Progenitor cell of endocrine pancreas (in vitro differentiated cells): ENCODE measurements at places on chromosomes 1 and 21. TPM values are rescaled to one million over a fixed set of nuclear protein-coding genes. Genes with fewer than 3 reads are reported as not detected.

- no peaks in the 10 kb centered on the region for H3K27me3 ChIP-seq
- no peak overlapping the region for H3K27ac ChIP-seq
- no peak overlapping the region for H3K4me3 ChIP-seq
- H3K4me1 ChIP-seq: peaks cover 1% of the 10 kb centered on the region
Observed at GRCh38 chr21:33849834-33850233, 65.8 kb downstream of the ATP5PO start.

- peaks cover 56% of the 10 kb centered on the region for H3K27me3 ChIP-seq
- no peak overlapping the region for H3K4me3 ChIP-seq
- peaks cover 13% of the 10 kb centered on the region for H3K4me1 ChIP-seq
Observed at GRCh38 chr1:5481889-5482288, 510.3 kb downstream of the NPHP4 start.

DNA sequence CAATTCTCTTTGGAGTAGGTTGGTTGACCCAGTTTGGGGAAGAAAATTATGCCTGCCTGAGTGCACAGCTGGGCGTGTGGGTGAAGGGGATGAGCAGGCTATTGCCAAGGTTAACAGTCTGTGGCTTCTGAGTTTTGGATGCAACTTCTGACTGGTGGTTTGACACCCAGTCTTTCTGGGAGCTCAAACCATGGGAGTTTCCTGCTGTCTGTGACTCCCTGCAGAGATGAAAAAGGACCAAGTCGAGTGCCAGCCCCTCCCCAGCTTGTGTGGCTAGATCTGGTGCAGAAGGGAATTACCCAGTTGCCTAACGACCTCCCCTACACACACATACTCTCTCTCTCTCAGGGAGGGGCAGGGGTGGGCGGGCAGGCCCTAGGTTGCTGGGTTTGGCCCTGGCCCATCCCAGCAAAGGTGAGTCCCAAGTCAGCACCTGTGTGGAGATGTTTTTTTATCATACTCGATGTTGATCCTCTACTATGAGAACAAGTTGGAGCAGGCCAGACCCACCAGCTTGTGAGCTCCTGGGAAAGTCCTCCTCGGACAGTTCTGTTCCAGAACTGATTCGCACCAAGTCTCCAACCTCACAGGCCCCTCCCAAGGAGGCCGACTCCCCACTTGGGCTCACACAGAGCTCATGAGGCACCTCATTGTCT is 28.2 kb downstream of the PKP1 start:
- peaks cover 5% of the 10 kb centered on the region for H3K4me1 ChIP-seq
- no peaks in the 10 kb centered on the region for H3K36me3 ChIP-seq
- H3K4me3 ChIP-seq: no peak overlapping the region
- H3K27me3 ChIP-seq: peaks cover 29% of the 10 kb centered on the region
- DNase-seq: no peak

DNA sequence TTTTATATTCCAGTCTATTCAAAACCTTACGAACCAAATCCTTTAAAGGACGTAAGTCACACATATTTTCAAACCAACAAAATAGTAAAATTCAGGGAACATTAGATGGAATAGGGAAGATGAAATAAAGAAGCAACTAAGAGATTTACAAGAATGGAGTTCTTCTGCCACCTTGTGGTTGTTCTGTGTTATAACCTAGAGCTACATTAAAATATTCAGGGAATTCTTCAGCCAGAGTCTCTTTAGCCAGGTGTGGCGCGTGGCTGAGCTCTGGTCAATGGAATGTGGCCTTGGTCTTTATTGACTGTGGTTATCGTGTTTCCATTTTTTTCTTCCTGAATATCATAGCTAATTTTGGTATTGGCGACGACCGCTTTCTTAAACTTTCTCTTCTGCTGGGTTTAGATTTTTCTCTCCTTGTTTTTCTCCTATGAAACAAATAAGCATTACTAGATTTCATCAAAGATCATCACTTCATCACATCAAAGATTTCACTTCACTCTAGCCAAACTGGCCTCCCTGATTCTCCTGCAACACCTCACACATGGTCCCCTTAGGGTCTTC is 221.3 kb downstream of the MRPL39 start:
- no peaks in the 10 kb centered on the region for H3K27me3 ChIP-seq
- H3K4me3 ChIP-seq: no peak overlapping the region
- peak; percentile 23 for DNase-seq
- H3K27ac ChIP-seq: peak overlapping the region; percentile 23
- H3K36me3 ChIP-seq: no peaks in the 10 kb centered on the region
- peaks cover 4% of the 10 kb centered on the region for H3K4me1 ChIP-seq

- no peak overlapping the region for H3K27ac ChIP-seq
- no peaks in the 10 kb centered on the region for H3K27me3 ChIP-seq
- DNase-seq: no peak
- H3K4me1 ChIP-seq: peaks cover 6% of the 10 kb centered on the region
- peaks cover 1% of the 10 kb centered on the region for H3K36me3 ChIP-seq
- H3K4me3 ChIP-seq: no peak overlapping the region
Observed at GRCh38 chr1:217747156-217747769, 116.1 kb downstream of the SPATA17 start.

- DNase-seq: peak; percentile 75
- H3K36me3 ChIP-seq: no peaks in the 10 kb centered on the region
- peak overlapping the region; percentile 82 for H3K27ac ChIP-seq
- H3K4me1 ChIP-seq: peaks cover 7% of the 10 kb centered on the region
Observed at GRCh38 chr1:11650331-11650991, 3.8 kb downstream of the FBXO2 start.

DNA sequence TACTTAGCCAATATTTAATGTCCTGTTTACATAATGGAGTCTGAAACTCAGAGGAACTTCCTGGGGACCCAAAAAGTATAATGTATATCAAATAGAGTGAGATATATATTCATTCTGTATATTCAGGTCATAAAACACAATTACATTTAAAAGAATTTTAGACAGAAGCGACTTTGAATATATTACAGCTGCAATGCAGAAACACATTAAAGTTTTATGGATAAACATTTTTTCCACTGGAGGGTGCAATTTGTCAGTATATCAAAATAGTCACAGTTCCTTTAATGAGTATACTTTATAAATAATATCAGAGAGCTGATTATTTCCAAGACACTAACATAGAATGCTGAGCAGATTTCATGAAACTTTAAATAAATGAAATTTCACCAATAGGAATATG is 43.9 kb upstream of the CRB1 start:
- no peaks in the 10 kb centered on the region for H3K4me1 ChIP-seq
- no peaks in the 10 kb centered on the region for H3K36me3 ChIP-seq
- no peak for DNase-seq
- no peak overlapping the region for H3K4me3 ChIP-seq
- no peak overlapping the region for H3K27ac ChIP-seq
- no peaks in the 10 kb centered on the region for H3K27me3 ChIP-seq

DNA sequence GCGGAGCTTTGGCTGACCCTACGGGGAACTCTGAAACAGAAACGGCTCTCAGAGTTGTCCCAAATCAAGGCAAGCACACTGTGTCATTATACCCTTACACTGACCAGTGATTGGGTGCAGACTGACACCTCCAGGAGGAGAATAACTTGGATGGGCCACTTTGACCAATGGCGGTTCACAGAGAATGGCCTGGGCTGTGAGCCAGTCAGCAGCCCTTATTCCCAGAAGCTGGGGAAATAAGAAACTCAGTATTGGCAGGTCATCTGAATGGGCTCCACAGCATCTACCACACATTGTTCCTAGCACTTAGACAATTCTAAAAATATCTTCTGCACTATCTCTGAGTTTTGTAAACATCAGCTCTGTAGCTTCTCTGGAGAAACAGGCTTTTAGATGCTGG is 265.2 kb downstream of the ADGRL2 start:
- H3K4me1 ChIP-seq: peaks cover 2% of the 10 kb centered on the region
- H3K27me3 ChIP-seq: no peaks in the 10 kb centered on the region
- H3K36me3 ChIP-seq: no peaks in the 10 kb centered on the region

DNA sequence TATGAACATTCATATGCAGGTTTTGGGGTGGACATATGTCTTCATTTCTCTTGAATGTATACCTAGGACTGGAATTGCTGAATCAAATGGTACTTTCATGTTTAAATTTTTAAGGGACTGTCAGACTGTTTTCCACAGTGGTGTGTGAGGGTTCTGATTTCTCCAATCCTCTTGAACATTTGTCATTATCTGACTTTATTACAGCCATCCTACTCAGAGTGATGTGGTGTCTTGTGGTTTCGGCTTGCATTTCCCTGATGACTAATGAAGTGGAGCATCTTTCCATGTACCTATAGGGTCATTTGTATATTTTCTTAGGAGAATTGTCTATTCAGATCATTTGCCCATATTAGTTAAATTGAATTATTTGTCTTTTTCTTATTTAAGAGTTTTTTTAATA is 35.4 kb upstream of the ZNF281 start:
- no peak for DNase-seq
- H3K27me3 ChIP-seq: no peaks in the 10 kb centered on the region
- H3K36me3 ChIP-seq: no peaks in the 10 kb centered on the region
- no peak overlapping the region for H3K27ac ChIP-seq
- H3K4me3 ChIP-seq: no peak overlapping the region
- no peaks in the 10 kb centered on the region for H3K4me1 ChIP-seq

- peaks cover 11% of the 10 kb centered on the region for H3K4me1 ChIP-seq
- H3K36me3 ChIP-seq: no peaks in the 10 kb centered on the region
- no peak for DNase-seq
- no peak overlapping the region for H3K4me3 ChIP-seq
Observed at GRCh38 chr1:222077206-222077605, 335.3 kb upstream of the DUSP10 start.

DNA sequence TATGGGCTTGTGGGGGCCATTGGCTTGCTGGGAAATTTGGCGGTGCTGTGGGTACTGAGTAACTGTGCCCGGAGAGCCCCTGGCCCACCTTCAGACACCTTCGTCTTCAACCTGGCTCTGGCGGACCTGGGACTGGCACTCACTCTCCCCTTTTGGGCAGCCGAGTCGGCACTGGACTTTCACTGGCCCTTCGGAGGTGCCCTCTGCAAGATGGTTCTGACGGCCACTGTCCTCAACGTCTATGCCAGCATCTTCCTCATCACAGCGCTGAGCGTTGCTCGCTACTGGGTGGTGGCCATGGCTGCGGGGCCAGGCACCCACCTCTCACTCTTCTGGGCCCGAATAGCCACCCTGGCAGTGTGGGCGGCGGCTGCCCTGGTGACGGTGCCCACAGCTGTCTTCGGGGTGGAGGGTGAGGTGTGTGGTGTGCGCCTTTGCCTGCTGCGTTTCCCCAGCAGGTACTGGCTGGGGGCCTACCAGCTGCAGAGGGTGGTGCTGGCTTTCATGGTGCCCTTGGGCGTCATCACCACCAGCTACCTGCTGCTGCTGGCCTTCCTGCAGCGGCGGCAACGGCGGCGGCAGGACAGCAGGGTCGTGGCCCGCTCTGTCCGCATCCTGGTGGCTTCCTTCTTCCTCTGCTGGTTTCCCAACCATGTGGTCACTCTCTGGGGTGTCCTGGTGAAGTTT is 550 bp downstream of the RXFP4 start:
- peak overlapping the region; percentile 74 for H3K27ac ChIP-seq
- H3K27me3 ChIP-seq: no peaks in the 10 kb centered on the region
- DNase-seq: no peak
- H3K4me3 ChIP-seq: no peak overlapping the region

Gene PCNX2
- total RNA-seq: 33.6 and 37.0 TPM in 2 replicates

Gene TFF3
- total RNA-seq: 40.1 and 40.3 TPM in 2 replicates

Gene GRIK3
- 0.38 and 0.41 TPM in 2 replicates for total RNA-seq

Gene PLXNA2
- total RNA-seq: 32.9 and 34.9 TPM in 2 replicates

Gene TFB2M
- 11.6 and 12.4 TPM in 2 replicates for total RNA-seq

Gene ERRFI1
- total RNA-seq: 138 and 139 TPM in 2 replicates

Gene CACHD1
- 33.5 and 36.0 TPM in 2 replicates for total RNA-seq
